NCI-H187 treated with DMSO at 0.1 percent for 48 hours (cell line): ENCODE measurements at places on chromosomes 6 and 20.

GRCh38 chr6:143111443-143111842 is 50.8 kb downstream of the AIG1 start:
- no peak for DNase-seq

GRCh38 chr6:30682143-30683117 is 4.0 kb downstream of the PPP1R18 start:
- no peak for DNase-seq

DNA sequence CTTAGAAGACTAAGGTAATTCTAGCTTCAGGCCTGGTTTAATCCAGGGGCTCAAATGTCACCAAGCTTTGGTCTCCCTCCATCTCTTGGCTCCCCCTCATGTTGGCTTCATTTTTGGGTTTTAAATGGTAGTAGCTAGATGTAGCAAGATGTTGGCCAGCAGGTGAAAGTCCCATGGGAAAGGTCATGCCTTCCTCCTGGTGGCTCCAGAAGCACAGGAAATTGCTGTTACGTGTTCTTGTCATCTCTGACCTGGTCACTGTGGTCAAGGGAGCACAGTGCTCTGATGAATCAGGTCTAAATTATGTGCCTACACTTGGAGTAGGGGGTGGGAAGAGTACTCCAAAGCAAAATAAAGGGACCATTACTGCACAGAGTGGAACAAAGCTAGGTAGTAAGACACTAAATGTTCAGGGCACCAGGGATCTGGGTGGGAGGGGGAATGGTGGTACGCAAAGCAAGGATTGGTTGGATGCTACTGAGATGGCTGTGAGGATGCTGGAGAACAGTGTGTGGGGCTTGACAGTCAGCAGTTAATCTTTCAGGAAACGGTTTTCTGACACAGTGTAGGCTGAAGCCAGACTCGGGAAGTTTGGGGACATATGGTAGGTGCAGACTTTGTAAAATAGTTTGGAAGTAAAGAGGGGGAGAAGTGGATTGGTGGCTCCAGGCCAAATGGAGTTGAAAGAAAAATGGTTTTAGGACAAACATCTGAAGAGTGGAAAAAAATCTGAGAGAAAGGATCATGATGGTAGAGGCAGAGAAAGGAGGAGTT is 30.1 kb downstream of the CDS2 start:
- no peak for DNase-seq

DNA sequence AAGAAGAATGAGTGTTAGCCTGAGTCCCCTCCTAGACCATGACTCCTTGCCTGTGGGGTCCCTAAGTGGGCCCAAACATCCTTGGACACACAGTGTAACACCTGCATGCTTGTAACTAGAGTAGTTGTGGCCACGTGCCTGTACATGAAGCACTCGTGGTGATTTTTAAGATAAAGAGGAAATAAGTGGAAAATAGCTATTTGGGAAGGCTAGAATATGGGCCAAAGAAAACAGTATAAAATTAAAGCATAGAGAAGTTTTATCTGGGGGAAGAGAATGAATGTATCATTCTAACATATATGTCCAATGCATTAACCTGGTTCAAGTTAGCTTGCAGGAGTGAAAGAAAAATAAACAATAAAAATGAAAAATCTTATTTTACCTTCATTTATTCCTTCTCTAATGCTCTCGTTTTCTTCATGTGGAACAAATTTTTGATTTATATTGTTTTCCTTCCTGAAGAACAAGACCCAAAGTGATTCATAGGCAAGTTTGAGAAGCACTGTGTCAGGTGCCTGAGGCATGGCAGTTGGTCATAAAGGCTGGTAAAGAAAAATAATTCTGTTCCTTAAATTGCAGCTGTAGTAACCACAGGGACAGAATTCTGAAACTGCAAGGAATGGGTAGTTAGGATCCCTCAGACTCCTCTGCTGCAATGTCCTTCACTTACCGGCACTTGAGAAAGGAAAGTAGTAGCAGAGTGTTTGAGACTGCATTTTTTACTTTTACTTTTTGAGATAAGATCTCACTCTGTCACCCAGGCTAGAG is 8.5 kb upstream of the CST3 start:
- no peak for DNase-seq

DNA sequence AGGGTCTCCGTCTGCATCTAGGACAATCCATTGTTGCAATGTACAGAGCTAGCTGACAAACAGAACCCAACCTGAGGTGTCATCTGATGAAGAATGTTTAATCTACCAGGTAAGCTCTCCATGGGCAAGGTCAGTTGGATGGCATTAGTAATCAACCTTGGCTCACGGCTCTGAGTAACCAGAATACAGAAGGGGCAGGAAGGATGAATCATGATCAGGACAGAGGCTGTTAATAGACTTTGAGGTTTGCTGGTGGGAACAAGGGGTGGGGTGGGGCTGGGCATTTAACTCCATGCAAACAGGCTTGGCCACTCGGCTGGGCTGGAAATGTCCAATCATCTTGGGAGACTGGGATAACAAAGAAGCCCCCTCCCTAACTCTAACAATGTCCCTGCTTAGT is 77.1 kb upstream of the MRPS10 start:
- no peak for DNase-seq

DNA sequence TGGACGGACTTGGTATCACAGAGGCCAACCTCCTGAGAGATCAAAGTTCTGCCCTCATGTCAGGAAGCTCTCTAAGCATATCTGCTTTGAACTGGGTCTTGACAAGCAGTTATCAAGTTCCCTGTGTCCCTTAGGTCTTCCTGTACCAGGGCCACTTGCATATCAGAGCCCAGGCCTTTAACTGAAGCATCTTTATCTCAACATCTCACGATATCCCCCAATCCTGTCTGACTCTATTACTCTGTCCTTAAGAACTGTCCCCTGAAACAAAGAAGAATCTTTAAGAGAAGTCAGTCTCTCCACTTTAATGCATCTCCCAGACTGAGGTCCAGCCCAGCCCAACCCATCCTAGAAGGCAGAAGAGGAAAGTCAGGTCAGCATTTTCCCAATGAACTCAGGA is 8.2 kb downstream of the MAS1L start:
- no peak for DNase-seq

DNA sequence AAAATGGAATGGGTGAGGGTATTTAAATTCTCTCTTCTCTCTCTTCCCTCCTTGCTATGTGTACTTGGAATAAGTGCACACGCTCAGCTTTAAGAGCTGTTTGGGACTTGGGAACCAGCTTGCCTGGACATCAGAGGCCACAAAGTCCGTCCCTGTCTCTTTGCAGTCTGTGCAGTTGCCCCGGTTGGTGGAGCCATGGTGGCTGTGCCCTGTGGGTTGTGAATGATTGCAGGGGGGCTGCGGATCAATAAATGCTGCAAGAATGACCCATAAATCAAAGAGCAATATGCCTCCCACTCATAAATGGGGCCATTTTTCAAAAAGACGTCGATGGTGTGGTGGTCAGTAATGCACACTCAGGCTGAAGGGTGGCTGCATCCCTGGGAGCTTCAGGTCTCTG is 135.1 kb upstream of the CST7 start:
- DNase-seq, result no peak

DNA sequence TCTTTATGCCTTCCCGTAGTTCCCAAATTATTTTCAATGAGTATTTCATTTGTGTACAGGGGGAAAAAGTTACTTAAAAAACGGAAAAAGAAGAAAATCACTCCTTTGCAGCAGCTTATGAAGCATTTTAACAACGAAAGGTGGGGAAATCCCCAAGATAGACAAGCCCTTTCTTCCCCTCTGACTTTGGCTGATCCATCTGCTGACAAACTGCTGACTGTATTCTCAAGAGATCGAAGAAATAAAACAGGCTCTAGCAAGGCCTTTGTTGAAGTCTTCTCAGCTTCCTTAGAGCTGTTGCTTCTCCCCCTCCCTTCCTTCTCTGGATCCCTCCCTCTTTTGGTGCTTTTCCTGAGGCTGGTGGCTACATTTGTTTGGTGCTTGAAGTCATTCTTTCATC is 325.2 kb downstream of the NRN1 start:
- DNase-seq, result no peak

- DNase-seq, result no peak
Observed at GRCh38 chr6:56620229-56620868, 22.3 kb downstream of the DST start.
